ENCODE measurements at places on chromosomes 1 and 21. TPM values are rescaled to one million over a fixed set of nuclear protein-coding genes. Genes with fewer than 3 reads are reported as not detected.

Gene GJA8
- 0.66 TPM for polyA plus RNA-seq

Gene OR2M3
- polyA plus RNA-seq = 0.04 TPM

Gene HSD11B1
- polyA plus RNA-seq = 0.23 TPM

Gene METTL25B
- polyA plus RNA-seq = 47.3 TPM

DNA sequence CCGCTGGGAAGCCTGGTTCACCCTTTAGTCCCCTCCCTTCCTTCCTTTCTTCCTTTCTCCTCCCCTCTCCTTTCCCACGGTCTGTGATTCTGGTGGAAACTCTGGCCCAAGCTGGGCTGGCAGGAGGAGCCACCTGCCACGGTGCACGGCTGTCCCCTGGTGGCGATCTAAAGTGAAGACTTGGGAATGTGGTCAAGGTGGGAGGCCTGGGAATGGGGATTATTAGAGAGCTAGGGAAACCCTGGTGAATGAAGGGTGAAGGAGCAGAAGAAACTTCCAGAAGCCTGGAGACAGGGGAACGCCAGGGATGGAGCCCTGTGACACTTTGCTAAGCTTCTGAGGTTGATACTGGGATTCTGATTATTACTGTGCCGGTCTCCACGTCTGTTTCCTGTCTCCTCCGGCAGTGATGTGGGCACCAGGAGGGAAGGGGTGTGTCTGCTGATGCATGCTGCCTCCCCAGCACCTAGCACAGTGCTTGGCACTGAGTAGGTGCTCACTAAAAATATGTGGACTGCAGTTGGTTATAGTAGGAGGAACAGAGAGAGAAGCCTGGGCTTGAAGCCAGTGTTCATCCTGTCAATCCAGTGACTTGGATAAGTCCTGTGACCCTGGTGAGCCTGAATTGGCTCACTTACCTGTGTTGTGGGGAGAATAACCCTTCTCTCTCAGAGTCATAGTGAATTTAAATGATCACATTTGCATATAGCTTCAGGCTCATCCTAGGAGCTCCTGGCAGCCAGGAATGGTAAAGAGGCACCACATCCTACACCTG is 71.2 kb upstream of the NBPF3 start:
- DNase-seq = peak; percentile 62

DNA sequence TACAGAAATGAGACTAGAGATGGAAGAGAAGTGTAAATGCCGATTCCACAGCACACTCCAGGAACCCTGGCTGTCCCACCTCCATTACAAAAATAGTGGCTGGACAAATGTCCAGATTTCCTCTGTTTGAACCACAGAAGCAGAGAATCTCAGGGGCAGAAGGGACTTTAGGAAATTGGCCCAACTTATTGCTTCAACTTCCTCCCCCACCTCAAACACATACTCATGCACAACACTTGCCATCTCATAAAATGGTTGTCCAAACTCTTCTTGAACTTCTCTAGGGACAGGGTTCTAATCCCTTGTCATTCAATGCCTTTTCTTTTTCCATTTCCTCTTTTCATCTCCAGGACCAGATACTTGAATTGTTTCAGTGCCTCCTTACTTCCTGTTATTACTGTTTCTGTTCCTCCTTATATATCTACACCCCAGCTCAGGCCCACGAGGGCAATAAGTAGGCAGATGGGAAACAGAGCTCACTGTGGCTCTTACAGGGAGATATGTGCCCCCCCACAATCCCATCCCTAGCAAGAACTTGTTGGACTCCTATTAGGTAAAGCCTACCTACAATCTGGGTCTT is 8.5 kb upstream of the B4GALT3 start:
- DNase-seq = no peak

DNA sequence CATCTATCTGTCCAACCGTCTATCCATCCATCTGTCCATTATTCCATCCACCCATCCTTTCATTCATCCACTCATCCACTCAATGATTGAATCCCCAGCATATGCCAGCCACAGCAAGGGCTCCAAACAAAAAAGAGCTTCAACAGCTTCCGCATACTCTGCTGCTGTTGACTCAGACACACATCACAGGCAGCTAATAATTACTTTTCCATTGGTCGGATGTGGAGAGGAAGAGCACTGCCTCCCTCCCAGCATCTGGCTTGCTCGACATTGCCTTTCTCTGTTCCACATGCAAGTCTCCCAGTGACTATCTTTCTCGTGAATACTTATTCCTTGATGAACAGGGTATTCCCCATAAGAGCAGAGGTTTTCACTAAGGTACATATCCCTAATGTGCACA is 176.5 kb downstream of the HIVEP3 start:
- no peak for DNase-seq
